ENCODE measurements at places on chromosomes 12 and 14.

DNA sequence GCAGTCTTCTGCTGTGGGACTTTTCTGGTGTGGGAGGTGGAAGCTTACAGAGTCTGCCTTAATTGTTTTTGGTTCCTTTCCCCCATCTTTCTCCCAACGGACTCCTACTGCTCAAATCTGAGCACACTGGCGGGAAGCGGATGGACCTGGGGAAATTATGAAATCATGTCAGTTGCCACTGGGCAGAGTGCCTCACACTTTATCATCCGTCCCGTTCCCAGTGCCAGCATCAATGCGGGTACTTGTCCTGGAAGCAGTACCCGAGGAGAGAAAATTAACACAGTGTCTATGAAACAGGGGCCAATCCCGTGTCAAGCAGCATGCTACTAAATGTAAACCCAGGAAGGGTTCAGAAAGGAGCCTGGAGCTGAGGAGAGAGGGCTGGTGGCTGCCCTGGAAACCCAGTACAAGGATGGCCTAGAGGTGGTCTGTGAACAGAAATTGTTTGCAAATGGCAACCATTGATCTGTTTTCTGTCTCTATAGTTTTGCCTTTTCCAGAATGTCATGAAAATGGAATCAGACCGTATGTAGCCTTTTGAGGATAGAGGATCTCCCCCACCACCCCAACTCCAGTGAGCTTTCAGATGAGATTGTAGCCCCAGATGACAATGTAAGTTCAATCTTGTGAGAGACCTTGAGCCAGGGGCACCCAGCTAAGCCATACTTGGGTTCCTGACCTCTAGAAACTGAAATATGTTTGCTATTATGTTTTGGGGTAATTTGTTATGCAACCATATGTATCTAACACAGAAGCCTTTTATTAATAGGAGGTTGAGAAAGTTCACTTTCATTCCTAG lies 908 bp upstream of the CDKL1 start:
- peak; percentile 7 for DNase-seq

DNA sequence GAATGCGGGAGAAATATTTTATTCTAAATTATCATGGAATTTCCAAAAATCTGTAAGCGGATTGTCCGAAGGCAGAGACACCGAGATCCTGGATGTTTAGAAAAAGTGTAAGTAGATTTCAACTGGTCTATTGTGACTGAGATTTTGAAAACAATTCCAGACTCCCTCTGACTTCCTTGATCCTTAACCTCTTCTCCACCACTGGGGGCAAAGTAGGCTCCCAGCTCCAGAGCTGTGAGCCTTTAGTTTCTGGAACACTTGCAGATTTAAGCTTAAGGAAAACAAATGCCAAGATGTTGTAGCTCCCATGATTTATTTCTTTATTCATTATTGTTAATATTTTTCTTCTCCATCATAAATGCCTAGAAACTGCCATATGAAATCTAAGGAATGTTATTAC lies 1320.5 kb upstream of the SEL1L start:
- DNase-seq = no peak

DNA sequence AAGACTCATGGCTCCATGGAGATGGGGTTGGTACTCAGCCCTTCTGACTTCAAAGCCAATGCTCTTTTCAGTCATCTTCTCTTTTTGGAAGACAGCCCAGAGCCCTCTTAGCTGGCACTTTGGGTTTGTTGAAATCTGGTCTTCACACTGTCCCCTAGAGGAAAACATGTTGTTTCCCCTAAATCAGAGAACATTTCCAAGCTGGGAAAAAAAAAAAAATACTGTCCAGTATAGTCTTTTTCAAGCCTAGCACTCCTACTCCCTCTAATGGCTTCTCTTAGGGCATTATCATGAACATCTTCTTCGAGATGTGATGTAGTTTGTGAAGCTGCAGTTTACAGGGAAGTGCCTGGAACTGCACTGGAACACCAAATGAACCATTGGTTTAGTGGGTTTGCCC lies 3.0 kb upstream of the ZC3H14 start:
- DNase-seq = no peak

DNA sequence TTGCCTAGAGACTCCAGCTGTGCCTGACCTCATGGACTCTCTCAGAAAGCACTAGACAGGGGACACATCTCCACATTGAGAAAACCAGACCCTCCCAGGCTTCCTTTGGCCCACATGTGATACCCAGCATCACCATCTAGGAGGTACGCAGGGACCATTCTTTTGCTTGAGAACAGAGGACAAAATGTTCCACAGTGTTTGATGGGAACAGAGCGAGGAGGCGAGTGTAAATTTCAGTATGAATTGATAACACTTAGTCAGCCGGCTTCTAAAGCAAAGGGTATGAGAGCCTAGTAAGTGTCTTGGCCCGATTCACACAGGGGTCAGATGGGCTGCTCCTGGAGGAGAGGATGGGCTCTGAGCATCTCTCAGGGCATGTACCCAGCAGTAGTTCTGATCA lies 1052.4 kb downstream of the BCL11B start:
- DNase-seq = no peak

DNA sequence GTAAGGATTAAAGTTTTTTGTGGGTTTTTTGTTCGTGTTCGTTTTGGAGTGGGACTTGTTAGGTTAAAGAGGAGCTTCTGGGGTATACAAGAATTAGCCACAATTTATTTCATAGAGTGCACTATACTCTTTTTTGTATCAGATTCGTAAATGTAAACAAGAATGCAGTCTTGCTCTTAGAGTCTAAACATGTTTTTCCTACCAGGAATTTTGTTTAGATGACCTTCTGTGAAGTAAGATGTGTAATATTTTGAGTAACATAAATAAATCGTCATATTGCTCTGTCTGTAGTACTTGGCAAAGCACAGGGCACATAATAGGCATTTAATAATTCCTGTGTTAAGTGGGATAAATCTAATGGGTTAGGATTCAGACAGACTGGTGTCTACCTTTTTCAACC lies 9.6 kb downstream of the CNOT2 start:
- DNase-seq = no peak

DNA sequence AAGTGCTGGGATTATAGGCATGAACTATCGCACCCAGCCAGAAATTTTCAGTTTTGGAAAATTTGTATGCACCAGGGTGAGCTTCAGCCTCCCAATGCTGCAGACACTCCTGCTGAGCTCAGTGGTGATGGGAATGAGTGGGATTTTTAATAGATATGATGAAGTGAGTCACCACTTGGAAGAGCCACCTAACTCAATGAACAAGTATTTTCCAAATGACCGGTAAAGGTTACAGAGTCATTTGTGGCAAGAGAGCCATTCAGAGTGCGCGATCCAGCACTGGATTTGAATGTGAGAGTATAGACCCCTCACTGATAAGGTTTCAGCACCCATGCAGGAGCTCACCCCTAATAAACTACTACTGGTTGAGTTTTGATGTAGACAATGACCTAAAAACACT lies 100.7 kb downstream of the PPP2R5C start:
- no peak for DNase-seq

GRCh38 chr12:3990501-3991280 lies 117.5 kb upstream of the PARP11 start:
- DNase-seq = no peak

DNA sequence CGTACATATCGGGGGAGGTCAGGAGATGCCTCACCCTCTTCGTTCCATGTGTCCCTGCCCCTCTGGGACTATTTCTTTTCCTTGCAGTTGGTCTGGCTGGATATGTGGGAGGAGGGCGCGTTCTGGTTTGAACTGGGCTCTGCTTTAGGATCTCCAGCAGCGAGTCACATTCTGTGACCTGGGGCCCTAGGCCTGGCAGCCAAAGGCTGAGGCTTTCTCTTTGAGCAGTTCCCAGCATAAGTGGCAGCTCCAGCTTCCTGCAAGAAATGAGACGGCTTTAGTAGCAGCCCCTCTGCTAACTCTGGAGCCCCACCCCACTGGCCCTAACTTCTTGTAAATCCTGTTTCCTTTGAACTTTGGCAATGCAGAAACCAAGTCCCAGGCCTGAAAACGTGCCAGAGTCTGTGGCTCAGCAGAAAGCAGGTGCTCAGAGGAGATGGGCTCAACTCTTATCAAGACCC lies 274.8 kb downstream of the DPF3 start:
- DNase-seq = no peak

DNA sequence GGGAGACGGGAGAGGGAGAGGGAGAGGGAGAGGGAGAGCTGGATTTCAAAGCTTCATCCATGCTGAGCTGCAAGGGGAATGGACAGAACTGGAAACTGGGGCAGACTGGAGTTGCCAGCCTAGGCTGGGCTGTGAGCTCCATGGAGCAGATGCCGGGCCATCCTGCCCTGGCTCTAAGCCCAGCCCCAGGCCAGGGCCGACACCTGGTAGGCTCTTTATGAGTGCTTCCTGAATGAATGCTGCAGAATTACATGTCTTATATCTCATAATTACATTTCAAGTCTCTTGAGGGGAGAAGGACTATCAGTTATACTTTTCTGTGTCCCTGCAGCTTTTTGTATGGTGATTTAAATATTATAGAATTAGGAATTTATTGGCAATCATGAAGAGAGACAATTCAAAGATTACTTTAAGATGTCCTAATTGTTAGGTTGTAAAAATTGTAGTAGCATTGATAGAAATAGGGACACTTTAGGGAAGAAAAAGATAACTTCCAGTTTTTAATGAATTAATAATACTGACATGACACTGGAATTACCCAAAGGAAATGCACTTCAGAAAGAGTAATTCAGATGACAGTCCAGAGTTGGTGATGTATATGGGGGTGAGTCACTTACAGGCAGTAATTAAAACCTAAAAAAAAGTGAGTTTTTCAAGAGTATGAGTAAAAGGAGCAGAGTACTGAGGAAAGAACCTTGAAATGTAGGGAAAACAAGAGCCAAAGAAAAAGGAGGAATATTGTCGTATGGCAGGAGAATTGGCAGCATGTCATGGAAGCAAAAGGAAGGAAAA lies 29.0 kb downstream of the SCYL2 start:
- DNase-seq = no peak

DNA sequence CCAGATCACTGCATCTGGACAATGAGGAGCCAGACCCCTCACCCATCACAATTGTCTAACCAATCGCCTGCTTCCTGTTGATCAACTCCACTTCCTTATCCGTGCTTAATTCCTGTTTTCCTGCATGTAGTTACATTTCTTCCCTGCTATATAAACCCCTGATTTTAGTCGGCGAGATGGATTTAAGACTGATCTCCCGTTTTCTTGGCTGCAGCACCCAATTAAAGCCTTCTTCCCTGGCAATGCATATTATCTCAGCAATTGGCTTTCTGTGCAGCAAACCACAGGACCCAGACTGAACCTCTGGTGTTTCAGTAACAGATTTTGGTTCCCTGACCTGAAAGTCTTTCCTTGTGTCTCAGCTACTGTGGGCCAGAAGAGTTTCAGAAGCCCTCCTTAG lies 272.3 kb downstream of the IPO8 start:
- DNase-seq = no peak

- no peak for DNase-seq
Observed at GRCh38 chr12:63955831-63956666, 111.5 kb downstream of the SRGAP1 start.

DNA sequence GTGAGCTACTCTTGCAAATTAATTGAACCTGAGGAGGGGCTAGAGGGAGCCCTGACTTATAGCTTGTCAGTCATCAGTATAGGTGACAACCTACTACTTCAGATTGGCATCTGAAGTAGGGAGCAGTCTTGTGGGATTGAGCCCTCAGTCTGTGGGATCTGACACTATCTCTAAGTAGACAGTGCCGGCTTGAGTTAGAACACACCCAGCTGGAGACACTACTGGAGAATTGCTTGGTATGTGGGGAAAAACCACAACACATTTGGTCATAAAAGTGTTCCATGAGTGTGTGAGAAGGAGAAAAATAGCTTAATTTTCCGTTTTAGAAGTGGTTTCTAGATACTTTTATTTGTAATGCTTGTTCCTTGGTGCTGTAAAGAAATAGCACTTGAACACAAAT lies 30.5 kb upstream of the DDHD1 start:
- DNase-seq = no peak

DNA sequence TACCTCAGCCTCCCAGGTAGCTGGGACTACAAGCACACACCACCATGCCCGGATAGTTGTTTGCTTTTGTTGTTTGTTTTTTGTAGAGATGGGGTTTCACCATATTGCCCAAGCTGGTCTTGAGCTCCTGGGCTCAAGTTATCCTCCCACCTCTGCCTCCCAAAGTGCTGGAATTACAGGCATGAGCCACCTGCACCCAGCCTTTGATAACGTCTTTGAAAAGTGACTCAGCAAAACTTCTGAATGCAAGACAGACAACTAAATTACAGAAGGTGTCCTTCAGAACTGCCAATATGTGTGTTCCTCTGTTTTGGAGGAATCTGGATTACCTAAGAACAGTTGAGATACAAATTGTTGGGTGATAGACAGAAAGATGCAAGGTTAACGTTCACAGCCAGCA lies 99.8 kb downstream of the ESR2 start:
- DNase-seq = no peak

GRCh38 chr14:54137614-54137961 lies 181.0 kb upstream of the BMP4 start:
- DNase-seq = no peak
